ENCODE measurements at places on chromosomes 11 and 22. TPM values are rescaled to one million over a fixed set of nuclear protein-coding genes. Genes with fewer than 3 reads are reported as not detected.

NDUFS3 gene
- 80.6 TPM for polyA plus RNA-seq

SCGB1C1 gene
- not detected for polyA plus RNA-seq

KDM4E gene
- polyA plus RNA-seq: not detected

BIK gene
- polyA plus RNA-seq: 0.23 TPM

GRCh38 chr22:37086184-37086583 is 23.3 kb downstream of the TMPRSS6 start:
- DNase-seq: no peak

- no peak for DNase-seq
Measured at GRCh38 chr11:126588630-126589491, 233.4 kb downstream of the ST3GAL4 start.

- peak; percentile 52 for DNase-seq
Measured at GRCh38 chr11:62394825-62395538, 23.9 kb upstream of the SCGB1A1 start.

DNA sequence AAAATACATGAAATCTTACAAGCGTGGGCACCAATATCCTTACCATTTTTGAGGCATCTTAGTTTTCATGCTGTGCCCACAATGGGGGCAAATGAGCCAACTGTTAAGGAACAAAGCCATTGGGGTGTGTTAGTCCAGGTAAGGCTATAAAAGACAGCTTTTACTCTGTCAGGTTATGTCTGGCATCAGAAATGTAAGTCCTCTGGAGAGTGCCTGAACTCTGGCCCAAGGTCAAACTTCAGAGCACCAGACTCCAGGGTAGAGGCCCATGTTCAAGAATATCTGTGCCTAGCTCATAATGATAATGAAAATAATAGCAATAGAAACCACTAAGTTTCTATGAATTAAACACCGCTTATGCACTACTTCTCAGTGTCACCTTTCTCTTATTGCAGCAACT is 105.5 kb downstream of the CSNK2A3 start:
- no peak for DNase-seq

DNA sequence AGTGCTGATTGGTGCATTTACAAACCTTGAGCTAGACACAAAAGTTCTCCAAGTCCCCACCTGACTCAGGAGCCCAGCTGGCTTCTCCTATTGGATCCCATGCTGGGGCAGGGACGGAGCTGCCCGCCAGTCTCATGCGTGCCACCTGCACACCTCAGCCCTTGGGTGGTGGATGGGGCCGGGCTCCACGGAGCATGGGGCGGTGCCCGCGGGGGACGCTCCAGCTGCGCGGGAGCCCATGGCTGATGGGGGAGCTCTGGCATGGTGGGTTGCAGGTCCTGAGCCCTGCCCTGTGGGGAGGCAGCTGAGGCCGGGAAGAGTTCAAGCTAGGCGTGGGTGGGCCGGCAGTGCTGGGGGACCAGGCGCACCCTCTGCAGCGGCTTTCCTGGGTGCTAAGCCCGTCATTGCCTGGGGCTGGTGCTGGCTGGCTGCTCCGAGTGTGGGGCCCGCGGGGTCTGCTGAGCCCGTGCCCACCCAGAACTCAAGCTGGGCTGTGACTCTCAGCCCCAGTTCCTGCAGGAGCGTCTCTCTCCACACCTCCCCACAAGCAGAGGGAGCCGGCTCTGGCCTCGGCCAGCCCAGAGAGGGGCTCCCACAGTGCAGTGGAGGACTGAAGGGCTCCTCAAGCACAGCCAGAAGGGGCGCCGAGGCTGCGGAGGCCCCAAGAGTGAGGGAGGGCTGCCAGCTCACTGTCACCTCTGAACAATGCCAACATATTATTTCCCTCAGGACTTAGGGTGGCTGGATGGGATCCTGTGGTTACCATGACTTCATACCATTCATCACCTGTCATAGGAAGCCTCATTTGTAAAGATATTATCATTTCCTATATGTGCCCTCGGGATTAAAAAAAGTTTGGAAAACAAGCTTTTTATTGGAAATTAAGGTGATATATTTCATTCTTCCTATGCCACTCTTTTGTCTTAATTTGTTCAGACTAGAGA is 688.7 kb downstream of the ETS1 start:
- DNase-seq: no peak

DNA sequence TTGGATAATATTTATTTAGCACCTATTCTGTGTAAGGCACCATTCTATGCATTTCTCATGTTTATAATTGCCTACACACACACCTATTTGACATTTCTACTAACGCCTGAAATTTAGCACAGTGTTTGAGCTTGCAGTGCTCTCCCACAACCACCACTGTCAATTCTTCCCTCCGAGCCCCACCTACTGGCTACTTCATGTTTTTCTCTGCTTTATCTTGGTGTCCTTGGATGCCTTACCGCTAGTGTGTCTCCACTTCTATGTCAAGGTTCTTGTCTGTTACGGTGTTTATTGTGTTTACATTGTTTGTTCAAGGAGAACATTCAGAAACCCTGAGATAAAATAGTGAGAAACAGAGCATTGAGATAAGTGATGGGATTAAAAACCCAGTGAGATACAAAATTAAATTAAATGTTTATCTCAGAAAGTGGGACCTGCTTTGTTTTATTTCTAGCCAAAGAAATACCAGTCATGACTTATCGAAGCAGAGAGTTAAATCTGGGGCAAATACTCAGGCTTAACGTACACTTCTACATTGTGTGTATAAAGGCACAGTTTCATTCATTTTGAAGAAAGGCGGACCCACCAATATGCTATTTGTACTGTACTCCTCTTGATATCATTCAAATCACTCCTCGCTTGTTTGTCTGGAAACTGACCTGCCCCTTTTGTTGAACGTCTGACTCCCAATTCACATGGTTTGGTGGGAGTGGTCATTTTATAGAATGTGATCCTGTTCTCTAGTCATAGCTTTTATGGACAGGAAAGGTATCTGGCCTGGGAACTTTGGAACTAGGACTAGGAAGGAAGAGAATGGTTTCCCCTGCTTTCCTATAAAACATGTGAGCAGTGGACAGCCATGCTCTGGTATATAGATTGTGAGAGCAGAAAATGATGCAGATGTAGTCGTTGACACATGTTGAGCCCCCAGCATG is 39.2 kb upstream of the SLC36A4 start:
- no peak for DNase-seq

- no peak for DNase-seq
Measured at GRCh38 chr11:110747531-110747930, 35.3 kb upstream of the ARHGAP20 start.

DNA sequence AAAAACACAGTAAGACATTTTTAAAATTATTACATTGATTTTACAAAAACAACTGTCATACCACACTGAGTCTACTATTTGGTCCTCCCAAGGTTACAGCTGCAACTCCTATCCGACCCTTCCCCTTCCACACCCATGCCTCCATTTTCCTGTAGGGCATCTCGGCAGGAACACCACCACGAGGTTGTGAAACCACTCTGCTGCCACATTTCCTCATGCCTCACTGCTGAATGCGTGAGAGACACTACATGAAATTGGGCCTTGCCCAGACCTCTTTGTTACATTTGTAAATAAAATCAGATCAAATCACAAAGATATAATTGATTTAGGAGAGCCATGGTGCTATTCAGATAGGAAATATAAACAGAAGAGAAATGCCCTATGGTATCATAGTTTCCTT is 2.0 kb downstream of the ARHGAP32 start:
- DNase-seq: no peak

DNA sequence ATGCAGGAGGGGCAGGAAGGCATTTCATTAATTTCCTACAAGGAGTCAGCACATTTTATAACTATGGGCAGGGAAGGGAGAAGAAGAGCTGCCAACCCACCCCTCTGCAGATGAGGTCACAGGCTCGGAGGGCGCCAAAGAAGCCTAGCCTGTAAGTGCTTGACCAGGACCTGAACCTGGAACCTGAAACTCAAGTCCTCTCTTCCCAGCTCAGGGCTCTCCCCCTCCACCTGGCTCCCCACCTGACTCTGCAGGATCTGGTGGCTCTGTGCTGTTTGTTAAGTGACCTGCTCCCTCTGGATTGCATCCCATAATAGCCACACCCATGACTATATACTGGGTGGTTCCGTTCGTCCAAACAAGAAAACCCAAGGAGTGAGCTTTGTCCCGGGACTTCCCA is 27.3 kb downstream of the SCGB1A1 start:
- no peak for DNase-seq

DNA sequence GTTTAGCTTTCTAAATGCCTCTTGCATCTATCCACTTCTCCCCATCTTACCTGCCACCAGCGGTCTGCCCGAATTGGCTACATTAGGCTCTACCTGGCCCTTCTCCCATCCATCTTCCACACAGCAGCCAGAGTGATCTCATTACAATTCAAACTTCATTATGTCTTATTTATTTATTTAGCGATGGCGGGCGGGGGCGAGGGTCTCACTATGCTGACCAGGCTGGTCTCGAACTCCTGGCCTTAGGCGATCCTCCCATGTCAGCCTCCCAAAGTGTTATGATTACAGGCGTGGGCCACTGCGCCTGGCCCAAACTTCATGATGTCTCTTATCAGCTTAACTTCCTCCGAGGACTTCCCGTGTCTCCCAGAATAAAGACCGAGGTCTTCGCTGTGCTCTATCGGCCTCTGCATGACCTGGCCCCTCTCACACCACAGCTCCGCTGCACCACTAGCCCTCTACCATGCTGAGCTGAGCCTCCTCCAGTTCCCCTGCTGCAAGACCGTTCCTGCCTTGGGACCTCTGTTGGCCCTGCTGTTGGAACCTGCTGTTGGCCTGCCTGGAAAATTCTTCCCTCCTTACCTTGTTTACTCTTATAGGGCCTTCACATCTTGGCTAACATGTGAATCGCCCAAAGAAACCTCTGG is 870 bp upstream of the CTTN start:
- DNase-seq: peak; percentile 40
